Activated CD4-positive, CD25-positive, alpha-beta regulatory T cell treated with anti-CD3 and anti-CD28 coated beads, Interleukin-2, amount 50 U/mL, for 72 hours (primary cell): ENCODE measurements at places on chromosomes 4 and X.

DNA sequence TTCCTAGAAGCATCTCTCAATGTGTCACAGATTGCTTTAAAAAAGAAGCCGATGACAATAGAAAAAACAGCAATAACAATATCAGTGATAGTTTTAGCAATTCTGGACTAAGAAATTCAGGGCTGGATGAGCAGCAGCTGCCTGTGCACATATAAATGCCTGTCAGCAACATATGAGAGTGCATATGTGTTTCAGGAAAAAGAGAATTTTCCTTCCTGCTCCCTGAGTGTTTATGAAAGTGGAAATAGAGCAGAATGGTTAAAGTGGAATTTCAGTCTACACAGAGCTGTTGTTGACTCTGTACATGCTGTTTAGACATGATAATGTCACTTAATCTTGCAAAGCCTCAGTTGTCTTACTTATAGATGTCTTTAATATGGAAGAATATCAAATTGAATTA, 164.4 kb upstream of the PCDH7 start:
- no peak for DNase-seq

GRCh38 chr4:186481998-186482790, 73.2 kb downstream of the MTNR1A start:
- DNase-seq: no peak

- DNase-seq: no peak
These were observed 37.9 kb upstream of the STOX2 start for GRCh38 chr4:183867247-183867646.

- DNase-seq: no peak
These were observed 164.6 kb downstream of the PRKX start for GRCh38 chrX:3548765-3549391.

DNA sequence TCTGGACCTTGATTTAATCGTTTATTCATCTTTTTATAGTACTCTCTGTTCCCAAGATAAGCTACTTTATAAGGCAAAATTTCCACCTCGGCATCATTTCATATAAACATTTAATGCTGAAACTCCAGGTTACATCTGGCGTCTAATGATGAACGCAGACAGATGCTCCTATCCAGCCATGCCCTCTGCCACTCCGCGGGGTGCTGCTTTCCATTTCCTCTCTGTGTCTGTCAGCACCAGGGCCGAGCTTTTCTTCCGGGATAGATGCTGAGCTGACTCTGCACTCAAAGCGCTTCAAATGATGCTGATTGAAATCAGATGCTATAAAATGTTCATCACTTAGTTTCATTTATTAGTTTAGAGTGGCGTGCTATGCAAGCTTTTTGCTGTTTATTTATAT, 80.5 kb upstream of the HELT start:
- no peak for DNase-seq

DNA sequence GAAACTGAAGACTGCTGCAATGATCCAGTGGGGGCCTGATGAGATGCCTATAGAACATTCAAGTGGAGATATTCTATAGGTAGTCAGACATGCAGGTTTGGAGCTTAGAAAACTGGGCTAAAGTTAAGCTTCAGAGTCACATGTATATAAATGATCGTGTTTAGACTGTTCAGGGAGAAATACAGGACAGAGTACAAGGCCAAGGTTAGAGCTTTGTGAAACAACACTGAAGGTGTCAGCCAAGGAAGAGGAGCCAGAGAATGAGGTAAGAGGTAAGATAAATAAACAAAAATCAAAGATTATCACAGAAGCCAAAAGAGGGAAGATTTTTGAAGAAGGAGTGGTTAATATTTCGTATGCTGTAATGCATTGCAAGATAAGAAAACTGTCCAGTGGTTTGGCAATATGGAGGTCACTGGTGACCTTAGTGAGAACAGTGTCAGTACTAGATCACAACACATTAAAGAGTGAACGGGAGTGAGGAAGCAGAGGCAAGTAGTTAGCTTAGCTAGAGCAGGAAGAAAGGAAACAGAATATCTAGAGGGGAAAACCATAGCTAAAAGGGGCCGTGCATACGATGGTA, 58.0 kb upstream of the KLHL13 start:
- no peak for DNase-seq

DNA sequence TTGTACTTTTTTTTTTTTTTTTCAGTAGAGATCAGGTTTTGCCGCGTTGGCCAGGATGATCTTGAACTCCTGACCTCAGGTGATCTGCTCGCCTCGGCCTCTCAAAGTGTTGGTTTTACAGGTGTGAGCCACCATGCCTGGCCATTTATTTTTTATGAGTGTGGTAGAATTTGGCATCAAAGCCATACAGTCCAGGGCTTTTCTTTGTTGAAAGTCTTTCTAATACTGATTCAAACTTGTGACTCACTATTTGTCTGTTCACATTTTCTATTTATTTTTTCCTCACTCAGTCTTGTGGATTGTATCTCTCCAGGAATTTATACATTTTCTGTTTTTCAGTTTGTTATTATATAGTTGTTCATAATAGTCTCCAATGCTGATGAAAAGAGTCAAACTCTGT, 66.5 kb upstream of the SPIN4 start:
- DNase-seq: no peak
